ENCODE measurements at places on chromosomes 12 and 14.

DNA sequence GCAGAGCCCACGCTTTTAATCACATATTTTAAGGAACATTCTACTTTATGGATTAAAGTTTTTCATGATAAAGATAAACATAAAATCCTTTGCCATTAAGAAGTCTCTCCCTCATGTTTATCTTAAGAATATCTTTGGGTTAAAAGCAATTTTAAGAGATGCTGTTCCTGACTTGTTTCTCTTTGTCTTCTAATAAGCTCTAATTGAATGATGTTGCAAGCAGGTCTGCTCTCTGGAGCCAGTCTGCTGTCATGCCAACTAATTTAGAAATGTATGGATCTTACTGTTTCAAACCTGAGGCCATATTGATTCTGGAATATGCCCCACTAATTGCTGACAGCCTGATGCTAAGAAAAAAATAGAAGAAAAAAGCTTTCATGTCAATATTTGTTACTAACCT lies 173.6 kb downstream of the TTC8 start:
- DNase-seq, result no peak

GRCh38 chr14:74591394-74591793 lies 20.6 kb downstream of the LTBP2 start:
- DNase-seq, result no peak

DNA sequence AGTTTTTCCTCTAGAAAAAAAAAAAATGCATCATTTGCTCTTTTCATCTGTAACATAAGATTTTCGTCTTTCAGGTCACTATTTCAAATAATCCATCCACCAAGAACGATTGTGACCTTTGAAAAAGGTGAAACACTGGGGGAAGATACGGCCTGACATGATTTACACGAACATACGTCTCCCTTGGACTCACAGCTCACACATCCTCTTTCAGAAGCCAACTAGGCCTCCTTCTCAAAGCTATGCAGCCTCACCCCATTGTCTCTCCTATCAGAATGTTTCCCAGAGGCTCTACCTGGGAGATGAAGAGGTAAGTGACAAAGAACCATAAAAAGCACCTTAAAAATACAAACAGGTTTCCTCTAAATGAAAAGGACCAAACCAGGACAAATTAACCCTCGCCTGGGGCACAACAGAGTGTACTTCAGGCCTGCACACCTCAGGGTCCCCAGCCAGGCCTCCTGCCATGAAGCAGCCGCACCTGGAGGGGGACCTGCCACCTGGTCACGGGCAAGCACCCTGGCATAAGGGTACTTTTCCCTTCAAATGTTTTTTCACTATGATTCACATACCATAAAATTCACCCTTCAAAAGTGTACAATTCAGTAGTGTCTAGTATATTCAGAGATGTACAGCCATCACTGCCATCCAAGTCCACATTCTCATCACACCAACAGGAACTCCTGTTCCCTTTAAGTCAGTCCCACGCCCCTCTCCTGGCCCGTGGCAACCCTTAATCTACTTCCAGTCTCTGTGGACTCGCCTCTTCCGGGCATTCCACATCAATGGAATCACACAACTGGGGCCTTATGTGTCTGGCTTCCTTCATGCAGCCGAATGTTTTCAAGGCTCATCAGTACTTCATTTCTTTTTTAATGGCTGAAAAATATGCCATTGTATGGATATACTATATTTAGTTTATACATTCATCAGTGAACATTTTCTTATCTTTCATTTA lies 5.4 kb downstream of the SLC15A4 start:
- no peak for DNase-seq

- DNase-seq, result no peak
These were observed 29.5 kb upstream of the HSPB8 start for GRCh38 chr12:119149270-119149669.

- no peak for DNase-seq
These were observed 1435.9 kb upstream of the TMEM132C start for GRCh38 chr12:126830778-126831680.

DNA sequence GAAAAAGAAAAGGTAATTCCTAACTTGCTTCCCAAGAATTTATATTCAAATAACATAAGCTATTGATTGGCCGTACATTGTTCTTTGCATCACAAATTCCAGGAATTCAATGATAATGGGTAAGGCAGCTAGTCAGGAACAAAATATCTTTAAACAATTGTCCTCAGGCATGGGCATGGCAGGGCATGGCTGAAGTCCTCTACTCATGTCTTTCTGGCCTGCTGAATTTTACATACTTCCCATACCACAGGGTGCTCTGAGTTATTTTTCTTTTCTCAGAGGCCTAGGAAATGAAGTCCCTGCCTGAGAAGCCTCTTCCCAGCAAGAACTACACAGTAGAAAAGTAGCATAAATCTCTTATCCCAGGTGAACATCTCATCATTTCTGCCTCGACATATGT lies 15.1 kb upstream of the DRAM1 start:
- DNase-seq, result no peak

- no peak for DNase-seq
These were observed 19.3 kb upstream of the SERPINA6 start for GRCh38 chr14:94342334-94342934.

DNA sequence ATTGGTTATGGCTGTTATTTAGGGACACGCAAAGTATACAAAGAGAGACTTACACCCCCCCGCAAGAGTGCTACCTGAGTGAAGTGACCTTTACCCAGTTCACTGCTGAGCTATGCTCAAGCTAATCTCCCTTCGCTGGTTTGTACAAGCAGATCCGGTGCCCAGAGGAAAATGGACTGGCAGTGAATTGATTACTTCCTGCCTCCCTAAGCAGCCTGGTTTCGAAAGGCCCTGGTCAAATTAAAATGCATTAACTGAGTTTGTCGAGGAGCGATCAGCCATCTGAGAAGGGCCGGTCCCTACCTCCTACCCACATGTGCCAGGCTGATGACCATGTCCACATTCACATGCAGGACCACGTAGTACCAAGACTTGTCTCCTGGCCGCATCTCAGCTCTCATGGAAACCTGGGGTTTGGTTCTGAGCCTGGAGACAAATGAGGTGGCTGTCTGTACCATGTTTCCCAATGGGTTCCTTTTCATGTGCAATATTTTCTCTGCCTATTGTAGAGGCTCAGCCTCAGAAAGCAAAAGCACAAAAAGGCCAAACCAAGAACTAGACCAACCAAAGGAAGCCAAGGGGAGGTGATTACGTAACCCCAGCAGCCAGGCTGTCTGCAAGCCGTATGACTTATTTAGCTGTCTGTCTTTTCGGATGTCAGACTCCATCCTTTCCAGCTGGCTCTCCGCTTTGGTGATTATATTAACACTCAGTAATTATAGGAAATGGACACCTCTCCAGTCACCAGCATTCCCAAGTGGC lies 284.7 kb upstream of the PWP1 start:
- DNase-seq, result no peak

- no peak for DNase-seq
These were observed 101.9 kb upstream of the BMP4 start for GRCh38 chr14:54058505-54058904.

DNA sequence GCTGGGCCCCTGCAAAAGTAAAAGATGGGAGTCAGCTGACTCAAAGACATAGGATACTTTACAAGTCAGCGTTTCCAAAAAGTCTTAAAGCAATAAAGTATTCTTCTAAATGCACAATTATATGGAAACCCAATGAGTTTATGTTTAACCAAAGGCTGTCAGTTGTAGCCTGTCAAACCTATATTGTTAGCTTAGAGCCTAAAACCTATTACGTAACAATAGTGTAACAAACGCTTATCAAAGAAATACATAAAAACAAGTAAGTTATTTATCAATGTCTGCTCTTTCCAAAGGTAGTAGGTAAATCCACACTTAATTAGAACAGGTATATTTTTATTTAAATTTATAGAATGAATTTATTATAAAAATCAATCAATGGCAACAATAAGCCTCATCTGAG lies 15.9 kb upstream of the SOS2 start:
- DNase-seq, result no peak

DNA sequence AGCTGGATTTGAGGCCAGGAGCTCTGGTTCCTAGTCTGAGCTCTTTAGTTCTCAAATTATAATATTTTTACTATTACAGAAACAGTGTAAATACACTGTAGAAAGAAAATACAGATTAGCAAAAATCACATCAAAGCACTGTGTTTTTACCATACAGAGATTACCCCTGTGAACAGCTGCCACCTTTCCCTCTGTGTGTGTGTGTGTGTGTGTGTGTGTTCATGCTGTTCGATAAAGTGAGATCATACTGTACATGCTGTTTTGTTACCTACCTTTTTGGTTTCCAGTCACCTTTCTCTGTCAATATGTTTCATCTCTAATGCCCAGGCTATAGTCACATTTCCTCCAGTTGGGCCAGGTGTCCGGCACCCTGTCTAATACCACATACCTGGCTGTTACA lies 26.9 kb downstream of the MVK start:
- DNase-seq, result no peak

DNA sequence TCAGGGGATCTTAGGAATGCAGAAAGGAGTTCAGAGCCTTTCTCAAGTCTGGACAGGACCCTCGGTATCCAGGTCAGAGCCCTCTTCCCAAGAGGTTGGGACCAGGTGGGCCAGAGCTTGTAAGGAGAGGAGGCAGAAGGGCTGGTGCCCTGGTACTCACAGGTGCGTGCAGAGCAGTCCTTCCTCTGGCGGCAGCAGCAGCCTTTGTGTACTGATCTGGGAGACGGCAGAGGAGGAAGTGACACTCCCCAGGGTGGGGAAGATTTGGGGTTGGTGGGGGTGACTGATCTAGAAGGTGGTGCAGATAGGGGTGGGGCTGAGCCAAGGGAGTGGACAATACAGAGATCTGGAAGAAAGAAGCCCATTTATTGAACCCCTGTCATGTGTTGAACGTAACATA lies at the start of gene ITGB7:
TSS of gene ITGB7 (minus strand) at position 210 of the 400 bp plus-strand sequence. CDS start 6,808 bp downstream, outside the sequence.
- no peak for DNase-seq

GRCh38 chr12:19506497-19506896 lies 67.2 kb downstream of the AEBP2 start:
- no peak for DNase-seq

- no peak for DNase-seq
These were observed 1054.7 kb downstream of the GALC start for GRCh38 chr14:86938320-86938719.

GRCh38 chr12:43112101-43112920 lies 439.7 kb downstream of the ADAMTS20 start:
- DNase-seq, result no peak

DNA sequence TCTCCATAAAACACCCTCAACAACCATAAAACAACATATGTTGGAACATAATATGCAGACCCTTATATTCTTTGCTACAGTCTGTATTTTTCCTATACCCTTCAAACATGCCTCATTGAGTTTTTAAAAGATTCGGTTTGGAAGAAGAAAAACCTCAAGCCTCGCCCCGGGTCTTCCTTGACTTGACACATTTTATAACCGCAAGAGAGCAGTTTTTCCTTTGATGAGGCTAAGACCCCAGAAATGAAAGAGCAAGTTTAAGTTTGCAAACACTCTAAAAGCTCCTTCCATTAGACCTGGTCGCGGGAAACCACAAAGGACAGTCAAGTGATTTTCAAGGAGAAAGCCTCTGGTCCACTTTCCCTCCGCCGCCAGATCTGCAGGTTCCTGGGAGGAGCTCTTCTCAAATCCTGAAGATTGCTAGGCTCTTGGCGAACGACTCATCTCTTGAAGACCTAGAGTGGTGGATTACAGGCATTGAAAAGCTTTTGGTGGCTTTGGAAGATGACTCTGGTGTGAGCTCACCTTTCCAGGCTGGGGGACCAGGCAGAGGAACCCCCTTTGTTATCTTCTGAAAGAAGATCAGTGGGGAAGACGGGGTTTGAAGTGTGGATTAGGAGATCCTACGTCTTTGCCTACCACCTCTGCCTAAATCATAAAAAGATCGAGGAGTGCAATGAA lies at the start of gene ASCL4:
TSS of gene ASCL4 (plus strand) at position 356 of the 681 bp plus-strand sequence. CDS start 515 bp downstream, outside the sequence.
- no peak for DNase-seq

DNA sequence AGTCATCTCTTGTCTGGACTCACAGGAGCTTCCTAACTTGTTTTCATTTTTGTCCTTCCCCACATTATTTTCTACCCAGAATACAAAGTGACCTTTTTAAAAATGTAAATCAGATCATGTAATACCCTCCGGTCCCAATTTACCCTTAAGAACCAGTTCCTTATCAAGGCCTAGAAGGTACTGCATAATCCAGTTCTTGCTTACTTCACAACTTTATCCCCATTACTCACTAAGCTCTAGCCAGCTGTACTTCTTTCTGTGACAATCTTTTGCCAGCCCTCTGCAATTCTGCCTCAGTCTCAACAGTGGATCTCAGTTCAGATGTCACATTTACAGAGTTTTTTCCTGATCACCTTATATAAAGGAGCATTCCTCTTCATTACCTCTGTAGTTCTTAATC lies 11.6 kb downstream of the RAP1B start:
- DNase-seq, result no peak

- no peak for DNase-seq
These were observed 11.6 kb downstream of the ATP6V0A2 start for GRCh38 chr12:123723765-123724164.

DNA sequence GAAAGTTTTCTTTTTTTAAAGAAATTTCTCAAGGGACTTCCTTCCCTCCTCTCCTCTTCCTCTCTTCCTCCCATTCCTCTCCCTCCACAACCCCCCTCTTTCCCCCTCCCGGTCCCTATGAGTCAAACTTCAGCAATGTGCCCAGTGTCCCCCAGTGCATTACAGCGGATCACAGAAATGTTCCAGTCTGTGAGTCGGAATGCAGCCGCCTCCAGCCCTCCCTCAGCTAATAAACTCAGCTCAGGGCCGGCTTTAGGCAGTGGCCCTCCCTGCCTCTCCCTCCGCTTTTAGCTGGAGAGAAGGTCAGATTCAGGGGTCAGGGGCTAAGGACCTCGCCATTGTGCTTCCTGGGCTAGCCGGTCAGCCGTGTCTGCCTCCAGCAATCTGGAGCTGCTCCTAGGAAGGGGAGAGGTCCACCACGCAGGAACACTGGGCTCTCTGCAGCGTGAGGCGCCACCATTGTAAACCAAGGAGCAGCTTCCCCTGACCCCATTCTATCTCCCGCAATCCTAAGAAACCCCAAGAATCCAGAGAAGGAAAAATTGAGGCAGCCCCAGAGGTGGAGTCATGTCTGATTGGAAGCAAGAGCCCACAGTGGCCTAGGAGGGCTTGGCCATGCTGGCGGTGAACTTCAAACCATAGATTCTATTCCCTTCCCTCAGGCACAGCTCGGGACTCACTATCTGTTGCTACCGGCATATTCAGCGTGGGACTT lies 1.1 kb upstream of the HDAC7 start:
- no peak for DNase-seq

GRCh38 chr14:104799244-104800014 lies 1.5 kb upstream of the ZBTB42 start:
- DNase-seq, result no peak

- no peak for DNase-seq
These were observed 55.0 kb upstream of the EGLN3 start for GRCh38 chr14:34005901-34006300.

DNA sequence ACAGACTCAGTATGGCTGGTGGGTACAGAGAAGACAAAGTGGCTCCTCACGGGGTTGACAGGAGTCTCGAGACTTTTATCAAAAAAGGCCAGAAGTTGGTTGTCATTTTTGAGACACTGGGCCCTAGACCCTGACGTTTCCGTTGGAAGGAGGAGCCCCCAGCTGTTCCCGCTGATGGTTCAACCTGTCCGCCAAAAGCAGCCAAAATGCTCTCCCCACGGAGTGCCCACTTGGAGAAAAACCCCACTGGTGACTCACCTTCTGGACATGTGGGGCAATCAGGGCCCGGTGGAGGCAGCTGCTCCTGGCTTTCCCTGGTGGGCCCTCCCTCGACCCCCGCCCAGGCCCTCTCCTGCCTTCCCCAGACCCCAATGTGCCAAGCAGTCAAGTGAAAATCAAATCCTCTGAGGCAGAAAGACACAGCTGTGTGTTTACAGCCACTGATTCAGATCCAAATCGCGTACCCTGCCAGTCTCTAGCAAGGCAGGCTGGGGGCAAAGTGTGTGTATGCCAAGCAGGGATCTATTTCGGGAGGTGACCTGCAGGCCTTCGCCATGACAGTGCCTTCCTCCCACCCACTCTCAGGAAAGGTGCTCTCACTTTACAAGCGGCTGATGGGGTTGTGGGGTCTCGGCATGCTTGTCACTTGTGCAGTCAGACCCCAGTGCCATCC lies 347.4 kb downstream of the DPF3 start:
- DNase-seq, result no peak
